ENCODE measurements at places on chromosomes 16 and 17. TPM values are rescaled to one million over a fixed set of nuclear protein-coding genes. Genes with fewer than 3 reads are reported as not detected.

The CDH1 gene
- 7.2 TPM for polyA plus RNA-seq

The TP53TG3D gene
- polyA plus RNA-seq = 1.7 TPM

The RAI1 gene
- polyA plus RNA-seq = 18.9 TPM

The DVL2 gene
- 40.4 TPM for polyA plus RNA-seq

GRCh38 chr16:17759451-17760390 lies 289.0 kb upstream of the XYLT1 start:
- DNase-seq = no peak

DNA sequence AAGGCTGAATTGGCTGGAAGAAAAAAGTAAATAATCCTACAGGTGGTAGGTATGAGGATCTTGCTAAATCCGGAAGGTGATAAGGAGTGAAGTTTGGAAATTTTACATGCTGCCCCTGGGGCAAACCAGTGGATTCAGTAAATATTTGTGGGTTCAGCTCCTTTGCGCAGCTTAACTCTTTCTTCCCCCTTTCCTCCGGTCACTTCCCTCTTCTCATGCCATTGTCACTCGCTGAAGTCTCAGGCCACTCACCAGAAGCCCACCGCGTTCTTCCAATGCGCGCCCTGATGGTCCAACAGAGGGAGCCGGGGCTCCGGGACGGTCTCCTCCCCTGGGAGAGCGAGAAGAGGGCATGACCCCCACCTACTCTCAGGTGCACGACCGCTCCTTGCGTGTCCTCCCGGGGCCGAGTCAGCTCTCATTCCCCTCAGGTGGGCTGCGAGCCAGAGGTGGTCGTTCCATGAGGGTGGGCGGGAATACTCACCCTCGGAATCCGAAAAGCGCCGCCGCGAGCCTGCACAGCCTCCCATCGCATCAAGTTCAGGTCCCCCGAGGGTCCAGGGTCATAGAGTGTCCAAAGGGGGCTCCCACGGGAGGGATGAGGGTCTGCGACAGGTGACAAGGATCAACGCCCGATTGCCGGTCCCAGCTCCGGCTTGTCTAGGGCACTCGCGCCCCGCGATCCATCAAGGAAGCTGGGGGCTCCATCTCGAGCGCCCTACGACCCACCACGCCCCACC lies 474 bp downstream of the CLN3 start:
- DNase-seq = peak; percentile 43

DNA sequence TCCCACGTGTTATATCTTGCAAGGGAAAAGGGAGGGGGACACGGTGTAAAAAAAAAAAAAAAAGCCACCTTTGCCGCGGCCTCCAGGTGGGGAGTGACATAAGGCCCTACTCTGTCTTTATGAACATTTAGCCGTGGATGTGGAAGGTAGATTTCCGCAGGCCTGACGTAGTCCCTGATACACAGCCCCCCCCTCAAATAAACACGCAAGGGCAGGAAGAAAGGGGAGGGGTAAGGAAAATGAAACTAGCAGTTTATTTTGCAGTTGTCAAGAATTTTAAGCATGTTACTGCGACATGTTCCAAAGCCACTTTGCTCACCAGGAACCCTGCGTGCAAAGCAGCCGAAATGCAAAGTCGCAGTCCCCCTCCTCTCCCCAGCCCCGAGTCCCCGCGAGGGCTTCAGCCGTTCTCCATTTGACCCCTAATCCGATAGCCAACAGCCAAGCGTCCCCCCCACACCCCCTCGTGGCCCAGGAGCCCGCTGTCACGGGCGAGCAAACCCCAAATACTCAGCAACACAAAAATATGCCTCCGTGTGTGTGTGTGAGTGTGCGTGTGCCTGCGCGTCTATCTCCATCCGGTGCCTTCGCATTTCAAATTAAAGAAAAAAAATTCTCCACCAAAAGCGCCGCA lies 1.2 kb downstream of the CBX4 start:
- no peak for DNase-seq

- DNase-seq = no peak
Observed at GRCh38 chr16:83992624-83993023, 24.6 kb downstream of the NECAB2 start.

DNA sequence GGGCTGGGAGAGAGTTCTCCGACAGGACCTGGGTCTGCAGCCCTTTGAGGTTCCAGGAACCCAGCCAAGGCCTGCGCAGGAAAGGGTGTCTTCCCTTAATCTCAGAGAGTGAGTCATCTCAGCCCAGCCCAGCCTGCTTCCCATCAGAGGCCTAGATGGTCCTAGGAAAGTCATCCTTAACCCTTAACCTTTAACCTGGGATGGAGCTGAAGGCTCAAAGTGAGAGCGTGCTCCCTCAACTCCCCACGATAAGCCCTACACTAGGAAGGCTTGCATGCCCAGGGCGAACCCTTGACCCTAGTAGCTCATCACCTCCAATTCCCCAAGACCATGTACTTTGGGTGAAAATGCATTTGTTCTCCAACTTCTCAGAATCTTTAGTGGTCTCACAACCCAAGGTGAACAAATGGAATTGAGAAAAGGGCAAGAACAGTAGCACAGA lies 4.8 kb upstream of the ATXN7L3 start:
- no peak for DNase-seq

DNA sequence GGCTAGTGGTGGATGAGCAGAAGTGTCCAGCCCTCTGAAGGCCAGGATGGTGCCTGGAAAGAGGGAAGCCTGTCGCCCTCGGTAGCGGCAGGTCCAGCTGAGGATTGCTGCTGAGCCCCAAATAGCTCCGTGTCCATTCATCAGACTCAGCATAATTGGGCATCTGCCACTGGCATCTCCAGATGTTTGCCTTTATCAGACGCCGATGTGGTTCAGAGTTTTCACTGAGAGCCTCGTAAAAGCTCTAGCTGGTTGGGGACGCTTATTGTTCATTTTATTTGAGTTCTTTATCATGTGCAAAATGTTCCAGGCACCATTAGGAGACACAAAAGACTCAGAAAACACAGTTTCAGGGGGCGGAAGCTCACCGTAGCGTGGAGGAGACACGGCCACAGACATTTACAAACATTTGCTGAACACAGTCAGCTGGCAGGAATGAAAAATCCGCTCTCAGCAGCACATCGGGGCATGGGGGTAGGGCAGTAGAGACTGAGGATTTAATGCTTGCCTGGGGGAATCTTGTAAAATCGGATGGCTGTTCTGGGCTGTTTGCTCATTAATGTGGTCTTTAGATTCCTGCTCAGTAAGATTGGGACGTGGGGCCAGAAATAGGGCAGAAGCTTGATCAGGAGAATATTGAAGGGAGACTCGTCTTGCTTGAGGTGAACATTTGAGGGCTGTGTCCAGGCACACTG lies 41.7 kb downstream of the SMPD3 start:
- DNase-seq = no peak

DNA sequence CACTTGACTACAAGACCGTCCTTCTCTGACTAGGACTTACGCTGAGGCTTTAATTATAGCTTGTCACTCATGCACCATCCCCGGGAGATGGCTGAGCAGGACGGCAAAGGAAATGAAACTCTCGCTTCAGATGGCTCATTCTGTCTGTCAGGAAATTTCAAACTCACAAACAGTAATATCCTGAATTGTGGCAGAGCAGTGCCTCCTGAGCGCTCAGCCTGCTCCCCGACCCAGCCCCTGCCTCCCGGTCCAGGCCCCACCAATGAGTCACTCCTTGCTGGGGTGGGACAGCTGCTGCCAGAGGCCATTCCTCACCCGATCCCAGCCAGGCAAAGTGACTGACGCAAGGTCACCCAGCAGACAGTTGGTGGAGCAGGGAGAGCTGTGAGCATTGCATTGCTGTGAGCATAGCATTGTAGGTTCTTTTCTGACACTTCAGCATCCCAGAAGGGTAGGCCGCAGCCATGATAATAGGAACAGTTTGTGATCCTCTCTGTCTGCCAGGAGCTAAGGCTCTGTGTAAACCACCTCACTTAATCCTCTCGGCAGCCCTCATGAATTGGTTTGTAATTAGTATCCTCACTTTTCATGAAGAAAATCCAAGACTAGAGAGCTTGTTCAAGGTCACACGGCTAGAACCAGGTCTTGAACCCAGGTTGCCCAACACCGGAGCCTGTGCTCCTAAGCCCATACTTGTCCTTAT lies 20.9 kb downstream of the CCDC182 start:
- DNase-seq = no peak

- DNase-seq = no peak
Observed at GRCh38 chr17:13086142-13086769, 68.4 kb upstream of the ELAC2 start.

DNA sequence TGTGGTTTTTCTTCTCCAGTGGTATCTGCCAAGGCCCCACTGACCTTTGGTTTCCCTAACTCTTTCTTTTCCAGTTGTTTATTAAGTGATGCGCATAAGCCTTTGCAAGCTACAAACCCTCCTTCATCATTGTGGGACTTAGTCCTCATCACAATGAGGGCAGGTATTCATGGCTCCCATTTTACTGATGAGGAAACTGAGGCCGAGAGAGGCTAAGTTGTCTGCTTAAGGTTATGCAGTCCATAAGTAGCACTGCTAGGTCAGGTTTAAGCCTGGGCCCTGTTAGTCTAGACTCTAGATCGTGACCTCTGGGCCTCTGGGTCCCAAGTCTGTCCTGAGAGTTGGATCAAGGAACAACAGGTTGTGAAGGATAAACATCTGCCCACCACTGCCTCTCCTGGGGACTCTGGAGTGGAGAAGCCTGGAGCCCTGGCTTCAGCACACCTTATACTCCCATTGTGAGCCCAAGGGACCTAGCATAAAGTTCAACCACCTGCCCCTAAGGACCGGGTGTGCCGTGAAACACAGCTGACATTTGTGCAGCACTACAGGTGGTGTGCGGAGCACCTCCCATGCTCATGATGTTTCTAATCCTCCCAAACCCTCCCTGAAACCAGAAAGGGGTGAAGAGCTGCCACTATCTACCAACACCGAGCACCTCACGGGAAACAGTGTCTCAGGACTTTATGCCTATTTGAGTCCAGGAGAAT lies 5.2 kb upstream of the KCNH6 start:
- no peak for DNase-seq

GRCh38 chr16:2779151-2779920 lies 2.3 kb upstream of the ELOB start:
- DNase-seq = no peak

- no peak for DNase-seq
Observed at GRCh38 chr16:56780646-56781045, 50.7 kb downstream of the NUP93 start.

DNA sequence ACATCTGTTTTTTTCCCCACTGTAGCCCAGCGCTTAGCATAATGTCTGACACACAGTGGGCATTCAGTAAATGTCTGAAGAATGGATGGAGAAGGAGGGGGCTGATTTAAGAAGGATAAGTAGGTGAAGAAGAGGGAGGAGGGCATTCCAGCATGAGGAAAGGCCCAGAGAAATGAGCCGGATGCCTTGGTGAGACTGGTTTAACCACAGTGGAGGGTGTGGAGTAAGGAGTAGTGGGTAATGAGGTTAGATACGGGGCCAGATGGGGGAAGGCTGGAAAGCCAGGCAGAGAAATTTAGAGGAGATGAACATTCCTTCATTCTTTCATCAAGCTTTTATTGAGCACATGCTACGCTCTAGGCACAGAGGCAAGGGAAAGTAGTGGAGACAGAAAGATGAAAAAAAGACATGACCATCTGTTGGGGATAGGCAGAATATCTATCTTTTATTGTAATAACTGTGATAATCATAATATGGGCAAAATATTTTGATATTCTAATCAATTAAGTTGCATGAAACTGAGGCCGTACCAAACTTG lies 43.7 kb upstream of the NFAT5 start:
- no peak for DNase-seq

DNA sequence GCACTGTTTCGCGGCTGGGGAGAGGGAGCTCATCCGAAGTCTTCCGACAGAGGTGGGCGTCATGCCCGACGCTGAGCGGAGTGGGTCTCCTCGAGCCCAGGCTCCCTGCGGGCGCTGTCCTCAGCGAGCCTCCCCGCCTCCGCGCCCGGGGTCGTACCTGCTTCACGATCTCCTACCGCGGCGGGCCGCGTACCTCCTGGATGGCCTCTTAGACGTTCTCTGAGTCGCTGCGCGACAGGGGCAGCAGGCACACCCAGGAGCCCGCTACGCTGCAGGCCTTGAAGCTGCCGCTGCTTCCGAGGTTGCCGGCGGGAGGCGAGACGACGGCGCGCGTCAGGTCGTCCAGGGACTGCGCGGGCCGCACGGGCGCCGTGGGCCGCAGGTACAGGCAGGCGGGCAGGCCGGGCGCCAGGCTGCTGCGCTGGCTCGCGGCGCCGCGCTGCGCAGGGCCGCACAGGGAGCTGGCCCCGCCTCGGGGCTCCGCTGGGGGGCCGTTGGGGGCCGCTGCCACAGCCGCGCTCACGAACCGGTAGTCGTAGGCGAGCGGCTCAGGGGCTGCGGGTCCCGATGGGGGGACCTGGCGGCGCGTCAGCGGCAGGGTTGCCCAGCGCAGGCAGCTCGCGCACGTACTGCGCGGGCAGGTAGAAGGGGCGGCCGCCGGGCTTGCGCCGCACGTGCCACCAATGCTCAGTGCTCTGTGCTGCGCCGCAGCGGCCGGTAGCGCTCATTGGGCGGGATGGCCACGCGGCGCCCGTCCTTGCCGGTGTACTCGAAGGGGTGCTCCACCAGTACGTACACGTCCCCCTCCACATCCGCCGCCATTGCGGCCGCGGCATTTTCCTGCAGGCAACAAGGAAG lies 116.4 kb upstream of the SMURF2 start:
- DNase-seq = no peak

Data from A549 (cell line).